ENCODE measurements at places on chromosomes 7 and 10.

- no peak for DNase-seq
Observed at GRCh38 chr7:41425926-41426325, 277.0 kb downstream of the INHBA start.

DNA sequence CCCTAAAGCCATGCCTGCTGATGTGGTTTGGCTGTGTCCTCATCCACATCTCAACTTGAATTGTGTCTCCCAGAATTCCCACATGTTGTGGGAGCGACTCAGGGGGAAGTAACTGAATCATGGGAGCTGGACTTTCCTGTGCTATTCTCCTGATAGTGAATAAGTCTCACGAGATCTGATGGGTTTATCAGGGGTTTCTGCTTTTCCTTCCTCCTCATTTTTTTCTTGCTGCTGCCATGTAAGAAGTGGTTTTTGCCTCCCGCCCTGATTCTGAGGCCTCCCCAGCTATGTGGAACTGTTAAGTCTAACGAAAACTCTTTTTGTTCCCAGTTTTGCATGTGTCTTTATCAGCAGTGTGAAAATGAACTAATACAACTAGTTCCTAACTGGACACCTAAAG is 11.8 kb downstream of the MACROH2A2 start:
- no peak for DNase-seq

DNA sequence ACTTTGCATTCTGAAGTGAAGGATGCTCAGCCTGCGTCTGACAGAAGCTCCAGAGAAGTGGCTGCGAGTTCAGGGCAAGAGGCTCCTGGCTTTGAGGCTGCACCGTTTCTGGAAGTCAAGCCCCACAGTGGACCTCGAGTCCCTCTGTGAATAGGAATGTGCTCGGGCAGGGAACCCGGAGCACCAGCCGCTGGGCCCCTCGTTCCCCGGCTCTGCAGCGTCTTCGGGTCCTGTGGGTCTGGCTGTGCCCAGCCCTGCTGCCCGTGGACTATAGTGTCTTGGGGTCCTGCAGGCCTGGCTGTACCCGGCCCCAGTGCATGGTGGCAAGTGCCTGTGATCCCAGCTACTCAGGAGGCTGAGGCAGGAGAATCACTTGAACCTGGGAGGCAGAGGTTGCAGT is 45.3 kb upstream of the PRKAR1B start:
- no peak for DNase-seq

DNA sequence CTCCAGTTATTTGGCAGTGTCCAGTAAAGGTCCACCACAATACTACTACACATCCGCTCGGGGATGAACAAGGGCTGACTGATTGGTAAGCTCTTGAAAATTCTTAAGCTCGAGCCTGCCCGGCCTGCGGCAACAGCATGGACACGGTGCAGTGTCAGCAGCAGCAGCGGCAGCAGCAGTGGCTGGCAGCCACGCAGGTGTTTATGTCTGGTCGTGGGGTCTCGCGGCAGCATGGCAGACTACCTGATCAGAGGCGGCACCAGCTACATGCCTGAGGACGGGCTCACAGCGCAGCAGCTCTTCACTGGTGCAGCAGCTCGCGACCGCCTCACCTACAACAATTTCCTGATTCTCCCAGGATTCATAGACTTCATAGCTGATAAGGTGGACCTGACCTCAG is 19.6 kb upstream of the TRIM24 start:
- DNase-seq = no peak

DNA sequence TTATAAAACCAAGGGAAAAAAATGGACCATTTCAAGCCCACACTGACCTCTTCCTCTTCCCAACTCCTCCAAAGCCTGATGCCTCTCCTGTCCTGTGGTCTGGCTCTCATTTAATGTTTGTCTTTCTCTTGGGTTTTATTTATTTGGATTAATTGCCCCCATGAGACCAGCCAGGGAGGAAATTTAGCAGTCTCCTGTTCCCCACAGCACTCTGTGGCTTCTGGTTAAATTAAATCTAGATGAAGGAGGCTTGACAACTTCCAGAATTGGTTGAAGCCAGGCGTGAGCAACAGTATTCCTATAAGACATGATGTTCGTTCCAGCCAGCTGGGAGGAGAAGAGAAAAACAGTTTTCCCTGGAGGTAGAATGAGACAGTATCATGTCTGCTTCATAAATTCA is 15.1 kb upstream of the PRLHR start:
- DNase-seq = no peak

GRCh38 chr10:35300063-35300699 is 36.1 kb upstream of the CCNY start:
- DNase-seq = peak; percentile 43

GRCh38 chr10:73818402-73818801 is 7.0 kb upstream of the NDST2 start:
- no peak for DNase-seq

GRCh38 chr10:98474628-98475027 is 27.9 kb upstream of the HPS1 start:
- no peak for DNase-seq

DNA sequence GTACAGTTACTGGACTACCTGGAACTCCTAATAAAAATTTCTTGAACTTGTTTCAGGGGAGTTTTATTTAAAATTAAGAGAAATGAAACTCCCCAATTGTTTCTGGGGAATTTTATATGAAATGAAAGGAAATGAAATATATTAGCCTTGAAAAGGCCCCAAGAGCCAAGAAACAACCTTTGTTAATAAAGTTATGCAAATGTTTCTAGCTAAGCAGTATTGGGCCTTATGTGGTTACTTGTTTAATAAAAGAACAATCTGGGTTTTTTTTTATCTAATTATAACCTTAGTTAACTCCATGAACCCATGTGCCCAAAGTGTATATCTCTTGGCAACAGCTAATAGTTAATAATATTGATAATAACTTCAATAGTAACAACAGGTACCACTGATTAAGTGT is 222.8 kb downstream of the EXOC4 start:
- no peak for DNase-seq

DNA sequence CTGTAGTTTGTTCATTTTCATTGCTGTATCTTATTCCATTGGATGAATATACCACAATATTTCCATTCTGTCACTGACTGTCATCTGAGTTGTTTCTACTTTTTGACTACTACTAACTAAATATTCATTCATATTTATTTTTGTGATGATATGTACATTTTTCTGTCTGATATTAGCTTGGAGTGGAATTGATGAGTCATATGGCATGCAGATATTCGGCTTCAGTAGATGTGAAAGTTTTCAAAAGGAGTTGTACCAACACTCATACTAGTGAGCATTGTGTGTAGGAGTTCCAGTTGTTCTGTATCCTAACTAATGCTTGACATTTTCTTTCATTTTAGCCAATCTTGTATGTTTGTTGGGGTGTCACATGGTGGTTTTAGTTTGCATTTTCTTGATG is 7.7 kb downstream of the RUNDC3B start:
- DNase-seq = no peak

GRCh38 chr10:74842301-74842954 is 16.0 kb downstream of the KAT6B start:
- no peak for DNase-seq
